ENCODE measurements at places on chromosomes 16 and 17.

- DNase-seq, result no peak
Measured at GRCh38 chr17:38361694-38362465, 10.2 kb downstream of the SOCS7 start.

DNA sequence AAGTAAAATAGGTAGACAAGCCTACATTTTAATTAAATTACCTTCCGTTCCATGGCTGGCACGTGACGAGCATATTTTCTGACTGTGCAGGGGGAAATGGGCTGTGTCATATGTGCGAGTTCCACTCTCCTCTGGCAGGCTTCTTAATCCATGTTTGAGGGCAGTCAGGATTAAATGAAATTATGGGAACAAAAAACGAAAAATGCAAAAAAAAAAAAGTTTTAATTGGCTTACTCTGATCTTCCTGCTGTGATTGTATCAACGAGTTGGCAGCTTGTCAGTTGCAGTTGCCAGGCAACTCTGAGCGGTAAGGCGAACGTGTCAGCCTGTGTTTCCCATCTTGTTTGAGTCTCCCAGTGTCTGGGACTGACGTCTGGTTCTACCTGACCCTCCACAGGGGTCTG is 302.9 kb upstream of the XYLT1 start:
- DNase-seq, result no peak

- no peak for DNase-seq
Measured at GRCh38 chr17:7560172-7561027, 1.3 kb upstream of the SENP3 start.

DNA sequence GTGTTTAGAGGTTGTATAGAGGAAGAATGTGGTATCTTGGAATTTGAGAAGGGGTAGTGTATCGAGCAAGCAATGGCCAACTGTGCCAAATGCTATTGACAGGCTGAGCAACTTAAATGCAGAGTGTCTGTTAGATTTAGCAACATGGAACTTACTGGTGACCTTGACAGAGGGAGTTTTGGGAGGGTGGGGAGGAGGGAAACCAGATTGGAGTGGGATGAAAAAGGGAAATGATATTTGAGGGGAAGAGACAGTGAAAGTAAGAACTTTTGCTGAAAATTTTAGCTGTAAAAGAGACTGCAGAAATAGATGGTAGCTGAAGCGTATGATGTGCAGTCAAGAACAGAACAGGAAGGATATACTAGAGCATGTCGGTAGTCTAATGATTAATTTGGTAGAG is 1.1 kb downstream of the LRRC36 start:
- no peak for DNase-seq

- DNase-seq, result no peak
Measured at GRCh38 chr17:80164185-80164584, 5.6 kb upstream of the CARD14 start.

- DNase-seq, result no peak
Measured at GRCh38 chr17:20823905-20824304, 218.9 kb downstream of the USP22 start.

GRCh38 chr17:71942626-71943025 is 178.2 kb upstream of the SOX9 start:
- DNase-seq, result no peak

DNA sequence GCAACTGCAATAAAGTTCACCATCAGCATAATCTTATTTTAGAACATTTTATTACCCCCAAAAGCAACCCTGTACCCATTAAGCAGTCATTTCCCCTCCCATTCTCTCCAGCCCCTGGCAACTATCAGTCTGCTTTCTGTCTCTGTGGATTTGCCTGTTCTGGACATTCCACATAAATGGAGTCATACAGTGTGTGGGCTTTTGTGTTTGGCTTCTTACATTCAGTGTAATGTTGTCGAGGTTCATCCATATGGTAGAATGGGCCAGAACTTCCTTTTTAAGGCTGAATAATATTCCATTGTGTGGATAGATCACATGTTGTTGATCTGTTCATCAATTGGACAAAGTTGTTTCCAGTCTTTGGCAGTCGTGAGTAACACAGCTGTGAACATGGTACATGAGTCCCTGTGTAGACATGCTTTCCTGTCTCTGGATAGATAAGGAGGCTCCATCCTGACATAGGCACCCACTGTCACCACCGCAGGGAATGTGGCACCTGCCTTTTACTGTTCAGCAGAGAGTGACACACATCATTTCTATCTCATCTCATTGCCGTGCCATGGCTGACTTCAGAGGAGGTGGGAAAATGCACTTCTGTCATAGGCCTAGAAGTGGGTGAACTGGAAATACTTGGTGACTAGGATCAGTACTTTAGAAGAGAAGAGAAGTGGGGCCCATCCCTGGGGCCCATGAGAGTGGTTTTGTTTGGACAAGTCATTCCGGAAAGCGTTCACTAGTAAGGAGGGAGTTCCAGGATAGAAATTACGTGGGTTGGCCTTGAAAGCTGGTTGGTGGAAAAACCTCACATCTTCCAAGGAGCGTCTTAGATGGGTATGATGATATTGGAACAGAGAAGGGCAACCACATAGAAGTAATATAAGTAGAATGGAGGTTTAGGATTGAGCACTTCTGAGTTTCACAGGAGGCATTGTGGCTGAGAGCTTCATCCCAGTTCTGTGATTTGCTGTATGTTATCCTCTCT is 25.8 kb downstream of the EPN2 start:
- DNase-seq, result no peak

GRCh38 chr17:77184474-77184873 is 43.7 kb downstream of the SEC14L1 start:
- no peak for DNase-seq

GRCh38 chr17:76532072-76532651 is 5.3 kb downstream of the CYGB start:
- DNase-seq, result no peak

DNA sequence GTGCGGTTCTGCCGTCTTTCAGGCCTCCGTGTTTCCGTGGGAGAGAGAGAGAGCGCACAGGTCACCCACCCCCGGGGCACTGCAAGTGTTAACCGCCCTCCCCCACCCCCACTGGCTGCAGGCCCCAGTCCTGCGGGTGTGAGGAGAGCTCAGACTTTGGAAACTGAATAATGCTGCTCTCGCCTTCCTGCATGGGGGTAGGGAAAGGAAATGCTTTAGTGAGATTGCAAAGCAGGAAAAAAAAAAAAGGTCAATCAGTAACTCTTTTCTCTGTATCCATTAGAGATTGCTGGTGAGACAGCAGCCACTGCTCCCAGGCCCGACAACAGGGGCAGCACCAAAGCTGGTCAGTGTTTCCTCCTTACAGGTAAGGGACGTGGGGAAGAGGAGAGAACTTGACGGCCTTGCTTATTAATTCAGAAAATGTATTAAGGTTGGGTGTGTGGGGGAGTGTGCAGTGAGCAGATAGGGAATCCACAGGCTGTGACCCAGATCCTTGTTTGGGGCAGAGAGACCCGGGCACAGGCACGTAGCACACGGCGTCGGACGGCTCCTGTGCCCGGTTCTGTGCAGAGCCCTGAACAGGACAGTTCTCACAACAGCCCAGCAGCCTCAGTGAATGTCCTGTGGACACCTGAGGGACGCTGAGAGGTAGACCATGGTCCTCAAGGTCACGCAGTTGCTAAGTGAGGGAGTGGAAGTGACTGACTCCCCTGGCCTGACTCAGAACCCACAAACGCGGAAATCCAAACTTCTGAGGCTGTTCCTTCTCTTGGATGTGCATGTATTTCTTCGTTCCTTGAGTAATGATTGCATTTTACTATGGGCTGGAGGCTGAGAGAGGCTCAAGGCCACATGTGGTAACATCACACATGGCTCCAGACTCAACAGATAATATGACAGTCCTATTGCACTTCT is 156.5 kb downstream of the FOXL1 start:
- no peak for DNase-seq

GRCh38 chr17:32287804-32288511 is 22.3 kb downstream of the RHBDL3 start:
- DNase-seq, result no peak

DNA sequence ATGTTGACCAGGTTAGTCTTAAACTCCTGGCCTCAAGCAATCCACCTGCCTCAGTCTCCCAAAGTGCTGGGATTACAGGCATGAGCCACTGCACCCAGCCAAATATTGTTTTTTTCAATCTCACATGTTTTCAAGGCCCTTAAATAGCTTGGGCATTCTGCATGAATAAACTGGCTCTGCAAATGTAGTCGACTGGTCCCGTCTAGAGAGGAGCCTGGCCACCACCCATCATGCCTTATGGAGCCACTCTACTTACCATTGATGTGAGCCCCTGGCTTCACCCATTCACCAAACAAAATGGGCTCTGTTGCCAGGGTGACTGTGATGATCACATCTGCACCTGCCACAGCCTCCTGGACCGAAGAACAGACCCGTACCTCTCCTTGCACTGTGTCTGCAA is 10.8 kb downstream of the CRYM start:
- no peak for DNase-seq

GRCh38 chr17:1919201-1919600 is 89.4 kb downstream of the RPA1 start:
- no peak for DNase-seq

DNA sequence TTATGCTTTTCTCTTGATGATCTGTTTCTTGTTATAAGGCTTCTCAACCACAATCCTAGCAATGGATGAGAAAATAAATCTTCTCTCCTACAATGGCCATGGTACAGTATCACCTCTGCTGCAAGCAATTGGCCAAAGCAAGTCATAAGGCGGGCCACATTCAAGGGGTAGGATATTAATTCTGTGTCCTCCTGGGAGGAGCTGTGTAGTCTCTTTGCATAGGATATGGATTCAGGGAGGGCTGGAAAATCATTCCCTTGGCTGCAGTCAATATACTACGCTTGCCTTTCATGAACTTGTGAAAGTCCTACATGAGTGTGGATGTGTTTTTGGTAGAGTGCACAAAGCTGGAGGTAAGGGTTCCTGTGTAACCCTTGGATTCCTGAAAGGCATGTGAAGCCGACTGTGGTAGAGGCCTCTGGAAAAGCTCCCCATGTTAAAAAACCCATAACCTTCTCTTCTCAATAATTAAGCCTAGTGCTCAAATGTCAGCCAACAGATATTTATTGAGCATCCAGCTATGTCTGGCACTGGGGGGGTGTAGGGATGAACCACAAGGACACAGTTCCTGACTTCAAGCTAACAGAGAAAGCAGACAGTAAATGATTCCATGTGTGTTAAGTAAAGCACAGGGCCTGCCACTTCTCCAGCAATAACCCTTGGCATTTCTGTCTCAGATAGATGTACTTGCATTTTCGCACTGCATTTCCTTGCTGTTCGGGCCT is 147.6 kb upstream of the HS3ST3A1 start:
- DNase-seq, result no peak

- no peak for DNase-seq
Measured at GRCh38 chr16:86899151-86899550, 320.8 kb downstream of the FOXL1 start.

GRCh38 chr16:84964386-84965128 is 46.8 kb downstream of the ZDHHC7 start:
- DNase-seq, result no peak

Data from stimulated activated CD4-positive, alpha-beta T cell treated with anti-CD3 and anti-CD28 coated beads, Interleukin-2, amount 100 ng/mL, for 4 hours (primary cell).